ENCODE measurements at places on chromosomes 5 and 9.

GRCh38 chr9:126443144-126443543 lies 116.5 kb downstream of the MVB12B start:
- DNase-seq, result no peak

DNA sequence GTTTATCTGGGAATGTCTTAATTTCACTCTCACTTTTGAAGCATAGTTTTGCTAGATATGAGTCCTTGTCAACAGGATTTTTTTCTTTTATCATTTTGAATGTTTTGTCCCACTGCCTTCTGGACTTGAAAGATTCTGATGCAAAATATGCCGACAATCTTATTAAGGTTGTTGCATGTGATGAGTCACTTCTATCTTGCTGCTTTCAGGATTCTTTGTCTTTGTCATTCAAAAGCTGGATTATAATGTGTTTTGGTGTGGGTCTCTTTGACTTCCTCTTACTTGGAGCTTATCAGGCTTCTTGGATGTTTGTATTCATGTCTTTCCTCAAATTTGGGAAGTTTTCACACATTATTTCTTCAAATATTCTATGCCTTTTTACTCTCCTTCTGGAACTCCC lies 33.8 kb downstream of the PLEKHG4B start:
- no peak for DNase-seq

DNA sequence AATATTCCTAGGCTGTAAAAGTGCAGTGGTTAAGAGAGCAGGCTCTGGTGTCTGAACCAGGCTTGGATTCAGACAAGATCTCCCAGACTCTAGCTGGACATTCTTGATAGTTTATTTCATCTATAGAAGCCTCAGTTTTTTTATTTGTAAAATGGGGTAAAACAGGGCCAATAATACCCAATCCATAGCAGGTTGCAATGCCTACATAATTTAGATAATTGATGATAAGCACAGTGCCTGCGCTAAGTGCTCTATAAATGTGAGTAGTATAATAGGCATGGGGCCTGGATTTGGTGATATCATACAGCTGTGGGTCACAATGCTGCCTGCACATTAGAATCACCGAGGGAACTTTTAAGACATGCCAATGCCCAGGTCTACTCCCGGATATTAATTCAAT lies 603.5 kb downstream of the ISL1 start:
- DNase-seq, result no peak

DNA sequence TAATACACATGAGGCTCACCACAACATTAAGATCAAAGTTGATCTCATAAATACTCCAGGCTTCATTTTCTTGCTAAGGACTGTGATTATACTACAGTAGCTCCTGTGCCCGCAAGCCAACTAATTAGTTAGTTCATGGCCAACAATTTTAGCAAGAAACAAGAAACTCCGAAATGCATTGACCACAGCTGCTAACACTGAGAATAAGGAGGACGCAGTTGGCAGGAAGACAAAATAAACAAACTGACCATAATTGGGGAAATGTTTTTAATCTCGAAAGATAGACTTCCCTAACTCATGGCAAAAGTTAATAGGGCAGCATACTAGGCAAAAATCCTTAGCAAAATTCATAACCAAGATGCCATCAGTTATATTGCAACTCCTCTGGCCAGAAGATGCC lies 115.5 kb upstream of the SPEF2 start:
- no peak for DNase-seq

DNA sequence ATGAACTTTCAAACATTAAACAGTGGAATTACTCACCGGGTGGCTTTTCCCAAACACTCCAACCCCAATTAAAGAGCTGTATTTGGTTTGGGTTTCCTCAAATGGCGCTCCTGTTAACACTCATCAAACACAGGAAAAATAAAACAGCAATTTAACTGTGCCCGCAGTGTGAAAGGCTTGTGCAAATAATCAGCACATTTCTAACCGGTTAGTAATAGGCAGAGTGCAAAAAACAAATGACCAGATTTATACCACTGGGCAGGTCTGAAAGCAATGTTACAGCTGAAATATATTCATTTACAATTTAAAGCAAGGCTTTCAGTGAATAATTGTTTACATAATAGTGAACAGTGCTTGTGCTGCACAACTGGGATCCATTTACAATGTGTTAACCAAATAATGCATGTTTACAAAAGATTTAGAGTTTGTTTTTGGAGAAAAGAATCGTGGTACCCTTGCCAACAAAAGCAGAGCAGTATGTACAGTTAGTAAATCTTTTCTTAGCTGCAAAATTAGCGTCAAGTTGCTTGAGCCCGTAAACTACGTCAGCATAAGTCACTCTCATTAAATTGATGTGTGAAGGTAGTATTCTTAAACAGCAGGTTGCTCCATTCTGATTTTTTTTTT lies 662.9 kb upstream of the ZNF608 start:
- no peak for DNase-seq

- DNase-seq, result no peak
Measured at GRCh38 chr5:181261320-181262049, 542 bp upstream of the TRIM52 start.

DNA sequence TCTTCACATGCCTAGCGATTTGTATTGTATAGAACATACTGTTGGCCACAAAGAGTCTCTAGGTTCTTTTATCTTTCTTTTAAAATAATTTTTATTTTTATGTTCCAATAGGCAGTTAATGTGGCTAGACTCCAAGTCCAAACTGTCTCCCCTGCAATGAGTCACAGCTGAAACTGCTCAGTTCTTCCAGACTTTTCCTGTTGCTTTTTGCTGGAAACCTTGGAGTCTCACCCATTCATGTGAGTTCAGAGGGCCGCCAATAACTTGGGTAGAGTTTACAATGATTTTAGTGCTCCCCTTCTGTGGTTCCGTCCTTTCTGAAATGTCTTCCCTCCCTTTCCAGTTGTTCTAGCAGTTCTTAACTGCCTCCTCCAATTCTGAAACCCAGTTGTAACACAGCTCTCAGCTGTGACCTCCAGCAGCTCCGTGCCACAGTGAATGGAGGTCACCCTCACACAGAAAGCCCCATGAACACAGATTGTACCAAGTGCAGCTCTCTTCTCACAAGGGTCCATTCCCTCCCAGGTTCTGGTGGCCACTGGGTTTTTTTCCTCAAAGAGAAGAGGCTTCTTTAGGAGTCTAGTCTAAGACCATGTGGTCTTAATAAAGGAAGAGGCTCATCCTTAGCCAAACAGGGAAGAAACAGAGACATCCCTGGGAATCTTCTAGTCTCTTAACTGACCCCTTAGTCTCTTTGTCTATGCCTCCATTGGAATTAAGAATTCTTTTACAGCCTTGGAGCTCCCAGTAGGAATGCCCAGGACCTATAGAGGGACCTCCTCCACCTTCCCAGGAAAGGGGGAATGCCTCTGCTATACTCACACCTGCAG lies 198.5 kb downstream of the SPOCK1 start:
- DNase-seq, result peak; percentile 35

GRCh38 chr5:96067251-96067650 lies 105.6 kb upstream of the ELL2 start:
- DNase-seq, result no peak

DNA sequence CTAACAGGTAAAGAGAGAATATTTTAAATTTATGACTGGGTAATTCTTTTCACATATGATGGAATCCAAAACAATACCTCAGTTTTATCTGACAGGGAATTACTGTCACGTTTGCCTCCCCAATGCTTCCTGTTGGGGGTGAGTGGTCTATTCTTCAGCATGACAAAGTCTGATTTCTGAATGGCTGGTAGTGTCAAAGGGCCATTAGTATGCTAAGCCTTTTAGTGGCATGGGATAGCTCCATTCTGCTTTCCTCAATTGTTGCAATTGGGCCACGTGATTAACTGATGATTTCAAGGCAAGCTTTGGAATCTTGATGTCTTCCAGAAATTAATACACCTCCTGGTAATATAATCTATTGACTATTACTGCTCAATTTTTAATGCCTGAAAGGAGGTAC lies 14.7 kb upstream of the NDUFS4 start:
- DNase-seq, result no peak

- DNase-seq, result no peak
Measured at GRCh38 chr9:24961762-24962161, 416.1 kb upstream of the IZUMO3 start.

DNA sequence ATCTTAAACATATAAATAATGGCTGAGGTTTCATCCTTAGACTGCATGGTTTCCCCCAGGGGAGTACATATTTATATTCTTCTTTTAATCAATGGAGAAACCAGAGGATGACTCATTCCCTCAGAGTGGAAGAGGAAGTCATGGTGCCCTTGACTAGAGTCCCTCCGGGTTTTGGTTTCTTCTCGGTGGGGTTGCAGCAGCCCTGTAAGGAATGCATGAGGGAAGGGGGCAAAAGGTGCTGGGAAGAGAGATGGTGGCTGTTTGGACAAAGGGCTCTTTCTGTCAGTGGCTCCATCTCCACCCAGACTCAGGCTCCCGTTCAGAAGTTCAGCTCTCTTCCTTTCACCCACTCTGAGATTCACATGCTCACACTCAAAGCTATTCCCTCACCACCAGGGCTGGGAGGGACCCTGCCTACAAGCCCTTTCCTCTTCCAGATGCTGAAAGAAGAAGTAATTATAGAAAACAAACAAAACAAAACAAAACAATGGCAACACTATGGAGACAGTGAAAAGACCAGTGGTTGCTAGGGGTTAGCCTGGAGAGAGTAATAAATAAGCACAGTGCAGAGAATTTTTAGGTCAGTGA lies 129.8 kb upstream of the IL12B start:
- no peak for DNase-seq

GRCh38 chr5:2241842-2242241 lies 359.1 kb upstream of the IRX4 start:
- DNase-seq, result no peak

DNA sequence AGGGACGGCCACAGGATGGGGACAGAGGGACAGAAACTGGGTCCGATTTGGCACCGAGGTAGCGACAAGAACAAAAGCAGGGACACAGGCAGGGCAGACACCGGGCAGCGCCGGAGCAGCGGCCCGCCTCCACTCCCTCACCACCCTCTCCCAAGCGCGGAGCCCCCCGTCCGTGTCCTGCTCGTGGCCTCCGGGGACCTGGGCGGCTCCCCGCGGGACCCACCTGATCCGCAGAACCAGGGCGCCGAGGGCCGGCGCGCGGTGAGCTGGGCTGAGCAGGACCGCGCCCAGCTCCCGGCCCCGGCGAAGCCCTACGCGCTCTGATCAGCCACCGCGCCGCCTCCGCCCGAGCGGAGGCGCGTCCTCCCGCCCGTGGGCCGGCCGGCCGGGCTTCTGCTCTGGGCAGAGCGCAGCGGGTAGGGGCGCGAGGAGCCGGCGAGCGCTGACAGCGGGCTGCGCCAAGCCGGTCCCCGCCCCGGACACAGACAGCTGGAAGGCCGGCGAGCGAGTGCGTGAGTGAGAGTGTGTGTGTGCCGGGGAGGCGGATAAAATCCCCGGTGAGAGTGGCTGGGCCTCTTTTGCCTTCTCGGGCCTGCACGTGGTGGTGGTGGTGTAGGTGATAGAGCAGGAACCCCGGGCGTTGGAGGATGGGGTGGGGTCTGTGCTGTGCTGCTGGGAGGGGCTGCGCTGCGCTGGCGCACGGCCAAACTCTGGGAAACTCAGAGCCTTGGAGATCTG lies at the start of gene GGTA1:
Gene GGTA1, minus strand, starts transcription at position 418 of the 738 bp plus-strand sequence. CDS start 31,922 bp downstream, outside the sequence.
- no peak for DNase-seq

- DNase-seq, result no peak
Measured at GRCh38 chr5:172828911-172829431, 5.1 kb upstream of the ERGIC1 start.

DNA sequence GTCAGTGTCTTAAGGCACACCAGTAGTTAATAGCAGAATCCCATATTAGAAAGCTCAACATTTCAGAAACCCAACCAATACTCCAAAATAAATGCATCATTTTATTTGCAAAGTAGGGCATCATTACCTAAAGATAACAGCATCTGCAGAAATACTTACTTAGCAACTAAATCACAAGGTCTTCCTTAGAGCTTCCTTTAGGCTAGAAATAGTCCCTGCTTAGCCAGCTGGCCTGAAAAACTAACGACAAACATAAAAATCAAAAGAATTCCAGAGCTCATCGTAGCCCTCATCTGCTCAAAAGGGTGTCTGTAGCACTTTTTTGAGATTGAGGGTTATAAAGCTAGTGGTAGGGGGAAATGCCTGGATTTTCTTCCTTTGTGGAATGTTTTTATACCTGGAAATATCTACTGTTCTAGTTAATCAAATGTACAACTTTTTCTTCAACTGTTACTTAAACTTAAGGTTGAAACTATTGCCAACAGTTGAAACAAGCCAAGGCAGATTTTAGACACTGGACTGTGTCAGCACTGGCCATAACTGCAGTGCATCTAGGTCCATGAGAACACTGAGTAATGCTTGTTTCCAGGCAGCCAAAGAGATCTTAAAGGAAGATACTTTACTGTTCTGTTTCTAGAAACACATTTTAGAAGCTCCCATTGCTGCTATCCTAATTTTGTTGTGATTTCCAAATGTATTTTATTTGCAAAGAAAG lies 129.4 kb upstream of the RASA1 start:
- DNase-seq, result no peak

GRCh38 chr9:90300611-90301276 lies 341.9 kb downstream of the DIRAS2 start:
- DNase-seq, result no peak

- peak; percentile 10 for DNase-seq
Measured at GRCh38 chr5:78467752-78468357, 107.4 kb downstream of the SCAMP1 start.
